ENCODE measurements at places on chromosomes 6 and 20. TPM values are rescaled to one million over a fixed set of nuclear protein-coding genes. Genes with fewer than 3 reads are reported as not detected.

Gene ZKSCAN4
- 2.4 TPM for total RNA-seq

DNA sequence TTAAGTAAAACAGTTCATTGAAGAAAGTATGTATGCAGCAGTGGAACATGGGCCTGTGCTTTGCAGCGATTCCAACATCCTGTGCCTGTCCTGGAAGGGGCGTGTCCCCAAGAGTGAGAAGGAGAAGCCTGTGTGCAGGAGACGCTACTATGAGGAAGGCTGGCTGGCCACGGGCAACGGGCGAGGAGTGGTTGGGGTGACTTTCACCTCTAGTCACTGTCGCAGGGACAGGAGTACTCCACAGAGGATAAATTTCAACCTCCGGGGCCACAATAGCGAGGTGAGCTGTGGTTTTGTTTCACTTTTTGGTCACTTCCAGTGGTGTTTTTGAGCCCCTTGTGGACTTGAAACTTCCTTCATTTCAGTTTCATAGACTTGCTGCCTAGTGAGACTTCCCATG lies 1.7 kb downstream of the TULP4 start:
- no peaks in the 10 kb centered on the region for H3K4me1 ChIP-seq
- peaks cover 14% of the 10 kb centered on the region for H3K36me3 ChIP-seq
- H3K4me3 ChIP-seq = no peak overlapping the region
- H3K27ac ChIP-seq = no peak overlapping the region
- no peaks in the 10 kb centered on the region for H3K27me3 ChIP-seq

Gene EYS
- not detected for total RNA-seq

- no peak overlapping the region for H3K27ac ChIP-seq
- H3K27me3 ChIP-seq = no peaks in the 10 kb centered on the region
- peaks cover 22% of the 10 kb centered on the region for H3K4me1 ChIP-seq
- no peak for DNase-seq
- no peak overlapping the region for H3K4me3 ChIP-seq
Observed at GRCh38 chr6:151063352-151063751, 176.4 kb upstream of the AKAP12 start.

GRCh38 chr20:48202334-48203113 lies 417.2 kb upstream of the SULF2 start:
- H3K27me3 ChIP-seq = no peaks in the 10 kb centered on the region
- H3K27ac ChIP-seq = no peak overlapping the region
- H3K36me3 ChIP-seq = no peaks in the 10 kb centered on the region
- H3K4me3 ChIP-seq = no peak overlapping the region
- DNase-seq = no peak
- H3K4me1 ChIP-seq = no peaks in the 10 kb centered on the region

- no peak overlapping the region for H3K27ac ChIP-seq
- no peak overlapping the region for H3K4me3 ChIP-seq
- DNase-seq = no peak
- no peaks in the 10 kb centered on the region for H3K36me3 ChIP-seq
Observed at GRCh38 chr6:136947037-136947436, 24.9 kb downstream of the SLC35D3 start.

DNA sequence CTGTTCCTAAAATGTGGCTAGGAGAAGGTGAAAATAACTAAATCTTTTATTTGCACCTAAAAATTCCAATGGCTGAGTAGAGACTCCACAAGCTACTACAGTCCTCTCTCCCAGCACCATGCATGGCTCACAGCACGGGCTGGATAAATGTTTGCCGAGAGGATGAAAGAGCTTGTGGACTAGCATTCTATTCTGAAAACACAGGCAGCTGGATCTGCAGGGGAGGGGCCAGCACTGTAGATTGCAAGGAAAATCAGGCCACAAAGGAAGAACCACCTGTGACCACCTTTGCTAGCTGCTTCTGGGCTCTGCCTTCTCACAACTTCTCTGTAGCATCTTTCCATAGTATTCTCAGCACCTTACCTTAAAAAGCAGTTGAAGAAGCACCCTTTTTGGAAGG lies 46.6 kb downstream of the CLIC5 start:
- no peak overlapping the region for H3K4me3 ChIP-seq
- no peak overlapping the region for H3K27ac ChIP-seq
- DNase-seq = no peak
- H3K4me1 ChIP-seq = no peaks in the 10 kb centered on the region

Gene GATA5
- 0.27 TPM for total RNA-seq

Gene APCDD1L
- 9.2 TPM for total RNA-seq

Gene MATN4
- total RNA-seq = 0.27 TPM

- no peaks in the 10 kb centered on the region for H3K36me3 ChIP-seq
- no peak for DNase-seq
- peak overlapping the region; percentile 82 for H3K4me3 ChIP-seq
- H3K4me1 ChIP-seq = peaks cover 15% of the 10 kb centered on the region
Observed at GRCh38 chr20:37095108-37095598, 644 bp downstream of the RBL1 start.

DNA sequence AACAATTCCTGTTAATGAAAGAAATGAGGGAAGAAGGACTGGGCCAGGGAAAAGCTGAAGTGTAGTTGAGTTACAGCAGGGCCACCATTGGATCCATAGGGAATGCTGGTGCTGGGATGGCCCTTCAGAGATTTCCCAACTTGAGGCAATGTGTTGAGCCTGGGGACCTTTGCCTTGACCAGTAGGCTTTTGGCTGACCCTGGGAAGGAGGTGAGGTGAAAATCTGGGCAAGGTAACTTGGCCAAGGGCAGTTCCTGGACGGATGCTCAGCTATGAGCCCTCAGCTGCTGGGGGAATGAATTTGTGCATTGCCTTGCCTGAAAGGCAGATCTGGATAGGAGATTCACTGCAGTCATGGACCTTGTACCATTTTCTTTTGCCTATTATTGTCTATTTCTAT lies 20.4 kb downstream of the UTRN start:
- H3K36me3 ChIP-seq = peaks cover 8% of the 10 kb centered on the region
- no peak for DNase-seq

- no peaks in the 10 kb centered on the region for H3K4me1 ChIP-seq
- no peak overlapping the region for H3K4me3 ChIP-seq
- H3K27ac ChIP-seq = no peak overlapping the region
- H3K27me3 ChIP-seq = no peaks in the 10 kb centered on the region
Observed at GRCh38 chr6:97449444-97449966, 166.5 kb upstream of the MMS22L start.

Gene BACH2
- total RNA-seq = 6.1 TPM

DNA sequence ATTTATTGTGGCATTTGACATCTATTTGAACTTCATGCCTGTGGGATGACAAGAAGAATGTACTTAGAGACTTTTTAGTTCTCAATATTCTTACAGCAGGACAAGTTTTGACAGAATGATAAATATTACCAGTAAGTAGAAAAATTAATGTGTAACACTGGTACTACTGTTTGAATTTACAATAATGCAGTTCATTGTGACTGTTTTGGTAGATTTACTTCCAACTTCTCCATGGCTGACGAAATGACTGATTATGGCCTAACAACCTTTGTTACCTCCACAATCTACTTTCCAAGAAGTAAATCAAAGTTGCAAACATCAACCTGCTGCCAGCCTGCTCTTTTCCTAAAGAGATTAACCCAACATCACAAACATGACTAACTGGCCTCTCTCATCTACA lies 38.5 kb downstream of the PAK5 start:
- no peaks in the 10 kb centered on the region for H3K4me1 ChIP-seq
- DNase-seq = no peak
- no peak overlapping the region for H3K27ac ChIP-seq
- no peaks in the 10 kb centered on the region for H3K27me3 ChIP-seq
- H3K36me3 ChIP-seq = no peaks in the 10 kb centered on the region

Gene DEFB118
- not detected for total RNA-seq

- H3K27me3 ChIP-seq = peaks cover 19% of the 10 kb centered on the region
- H3K4me3 ChIP-seq = no peak overlapping the region
- no peaks in the 10 kb centered on the region for H3K4me1 ChIP-seq
- no peak overlapping the region for H3K27ac ChIP-seq
- no peak for DNase-seq
Observed at GRCh38 chr20:22563062-22563965, 21.1 kb downstream of the FOXA2 start.

- H3K36me3 ChIP-seq = no peaks in the 10 kb centered on the region
- peaks cover 4% of the 10 kb centered on the region for H3K4me1 ChIP-seq
- peak overlapping the region; percentile 23 for H3K27ac ChIP-seq
Observed at GRCh38 chr6:106097411-106098231, 11.5 kb downstream of the PRDM1 start.

DNA sequence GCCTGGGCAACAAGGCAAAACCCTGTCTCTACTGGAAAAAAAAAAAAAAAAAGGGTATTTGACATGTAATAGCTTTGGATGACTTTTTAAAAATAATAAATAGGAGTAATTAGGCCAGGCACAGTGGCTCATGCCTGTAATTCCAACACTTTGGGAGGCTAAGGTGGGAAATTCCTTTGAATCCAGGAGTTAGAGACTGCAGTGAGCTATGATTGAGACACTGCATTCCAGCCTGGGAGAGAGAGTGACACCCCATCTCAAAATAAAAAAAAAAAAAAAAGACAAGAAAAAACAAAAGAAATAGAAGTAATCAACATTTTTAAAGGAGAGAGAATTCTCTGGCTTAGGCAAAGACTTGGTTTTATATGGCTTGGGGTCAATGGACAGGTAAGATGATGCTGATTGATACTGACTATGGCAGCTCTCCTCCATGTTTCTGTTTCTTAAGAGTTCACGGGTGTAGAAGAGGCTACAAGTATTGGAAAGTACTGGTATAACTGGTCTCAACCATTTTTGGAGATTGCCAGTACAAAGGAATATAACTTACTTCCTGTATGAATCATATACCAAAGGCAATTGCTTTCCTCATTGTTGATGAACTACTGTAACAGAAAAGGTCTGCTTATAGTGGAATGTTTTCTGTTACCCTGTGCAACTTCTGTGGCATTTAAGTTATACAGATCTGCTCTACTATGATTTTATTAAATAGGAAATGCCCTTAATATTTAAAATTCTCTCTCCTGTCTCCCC lies 10.1 kb downstream of the MAP3K5 start:
- no peak for DNase-seq
- peak overlapping the region; percentile 40 for H3K27ac ChIP-seq
- H3K36me3 ChIP-seq = no peaks in the 10 kb centered on the region
- no peaks in the 10 kb centered on the region for H3K27me3 ChIP-seq
- H3K4me1 ChIP-seq = peaks cover 91% of the 10 kb centered on the region

- H3K27me3 ChIP-seq = no peaks in the 10 kb centered on the region
- no peaks in the 10 kb centered on the region for H3K36me3 ChIP-seq
- H3K27ac ChIP-seq = no peak overlapping the region
- H3K4me3 ChIP-seq = no peak overlapping the region
- DNase-seq = no peak
Observed at GRCh38 chr6:88141561-88142296, 24.4 kb downstream of the CNR1 start.

DNA sequence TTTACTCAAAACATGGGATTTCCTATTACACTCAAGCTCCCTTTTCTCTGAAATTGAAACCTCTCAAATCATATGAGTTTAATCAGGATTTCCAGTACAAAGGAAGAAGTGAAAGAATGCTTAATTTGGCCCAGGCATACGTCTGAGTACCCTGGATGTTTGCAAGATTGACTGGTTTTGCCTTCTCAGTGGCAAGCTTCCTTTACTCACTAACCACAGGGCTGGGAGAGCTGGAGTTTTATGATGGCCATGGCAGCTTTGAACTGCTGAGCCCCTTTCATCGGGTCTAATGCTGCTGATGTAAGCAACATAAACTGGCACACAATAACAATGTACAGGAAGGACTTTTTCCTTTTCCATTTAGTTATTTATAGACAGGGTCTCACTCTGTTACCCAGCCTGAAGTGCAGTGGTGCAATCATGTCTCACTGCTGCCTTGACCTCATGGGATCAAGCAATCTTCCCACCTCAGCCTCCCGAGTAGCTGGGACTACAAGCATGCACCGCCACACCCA lies 194.8 kb downstream of the SLC35F1 start:
- no peak overlapping the region for H3K27ac ChIP-seq
- DNase-seq = no peak
- no peak overlapping the region for H3K4me3 ChIP-seq
- no peaks in the 10 kb centered on the region for H3K36me3 ChIP-seq

GRCh38 chr20:991850-992249 lies 10.3 kb downstream of the RSPO4 start:
- DNase-seq = no peak
- no peaks in the 10 kb centered on the region for H3K36me3 ChIP-seq
- H3K4me1 ChIP-seq = no peaks in the 10 kb centered on the region
- no peaks in the 10 kb centered on the region for H3K27me3 ChIP-seq

GRCh38 chr6:36765594-36766398 lies 68.2 kb downstream of the RAB44 start:
- DNase-seq = no peak
- no peak overlapping the region for H3K27ac ChIP-seq
- H3K36me3 ChIP-seq = no peaks in the 10 kb centered on the region
- no peaks in the 10 kb centered on the region for H3K27me3 ChIP-seq

Gene ADGB
- total RNA-seq = not detected

GRCh38 chr6:102986086-102986485 lies 1592.6 kb downstream of the GRIK2 start:
- H3K4me1 ChIP-seq = no peaks in the 10 kb centered on the region
- no peaks in the 10 kb centered on the region for H3K27me3 ChIP-seq
- no peaks in the 10 kb centered on the region for H3K36me3 ChIP-seq
- DNase-seq = no peak
- no peak overlapping the region for H3K27ac ChIP-seq
- H3K4me3 ChIP-seq = no peak overlapping the region

DNA sequence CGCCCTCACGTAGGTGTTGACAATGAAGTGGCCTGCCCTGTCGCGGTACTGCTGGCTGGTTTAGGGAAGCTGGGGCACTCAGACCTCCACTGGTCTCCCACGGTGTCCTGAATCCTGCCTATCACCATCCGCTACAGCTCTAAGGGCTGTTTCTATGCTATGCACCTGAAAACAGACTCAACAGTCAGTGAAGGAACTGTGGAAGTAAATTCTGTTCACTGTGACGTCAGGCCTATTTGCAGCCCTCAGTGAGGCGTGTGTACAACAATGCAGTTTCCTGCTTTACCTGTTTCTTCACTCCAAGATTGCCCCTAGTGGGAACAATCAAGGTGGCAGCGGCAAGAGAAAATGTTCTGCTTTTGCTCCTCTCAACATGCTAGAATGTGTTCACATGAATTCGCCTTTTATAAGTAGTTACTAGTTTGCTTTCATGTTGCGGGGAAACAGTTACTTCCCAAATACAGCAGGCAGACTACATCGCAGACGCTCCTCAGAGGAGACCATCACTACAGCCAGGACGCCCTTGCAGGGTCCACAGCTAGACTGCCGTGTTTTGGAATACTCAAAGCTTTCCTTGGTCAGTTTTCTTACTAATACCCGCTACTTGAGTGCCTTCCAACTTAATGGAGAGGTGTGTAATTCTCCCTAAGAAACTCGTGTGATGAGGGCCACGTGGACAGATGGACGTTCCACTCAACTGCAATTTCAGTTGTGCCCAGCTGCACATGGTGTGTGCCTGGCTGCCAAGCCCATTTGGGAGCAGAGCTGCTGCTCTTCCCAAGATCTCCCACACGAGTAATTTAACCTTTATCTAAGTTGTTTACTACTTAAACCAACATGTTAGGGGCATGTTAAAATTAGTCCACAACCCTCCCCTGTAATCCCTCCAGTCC lies 25.4 kb downstream of the DIDO1 start:
- DNase-seq = no peak
- peaks cover 35% of the 10 kb centered on the region for H3K36me3 ChIP-seq
- H3K27ac ChIP-seq = no peak overlapping the region
- H3K4me3 ChIP-seq = no peak overlapping the region
- peaks cover 20% of the 10 kb centered on the region for H3K4me1 ChIP-seq

GRCh38 chr20:5504061-5504739 lies 187.4 kb upstream of the PROKR2 start:
- peak overlapping the region; percentile 27 for H3K27ac ChIP-seq
- peak; percentile 9 for DNase-seq
- no peaks in the 10 kb centered on the region for H3K36me3 ChIP-seq
- no peaks in the 10 kb centered on the region for H3K4me1 ChIP-seq
- peak overlapping the region; percentile 92 for H3K4me3 ChIP-seq
- H3K27me3 ChIP-seq = no peaks in the 10 kb centered on the region

GRCh38 chr6:132053511-132053910 lies 102.3 kb upstream of the CCN2 start:
- no peak overlapping the region for H3K4me3 ChIP-seq
- no peaks in the 10 kb centered on the region for H3K4me1 ChIP-seq
- no peaks in the 10 kb centered on the region for H3K36me3 ChIP-seq
- H3K27me3 ChIP-seq = no peaks in the 10 kb centered on the region
- no peak overlapping the region for H3K27ac ChIP-seq
